ENCODE measurements at places on chromosomes 11 and 22. TPM values are rescaled to one million over a fixed set of nuclear protein-coding genes. Genes with fewer than 3 reads are reported as not detected.

Gene ADSL
- total RNA-seq, result 48.5 TPM

- DNase-seq, result no peak
Observed at GRCh38 chr11:91174193-91174592, 951.3 kb upstream of the CHORDC1 start.

- peak; percentile 23 for DNase-seq
Observed at GRCh38 chr22:49968831-49969661, 8.5 kb downstream of the PIM3 start.

Gene OR10G7
- total RNA-seq, result not detected

Gene OVOL1
- not detected for total RNA-seq

DNA sequence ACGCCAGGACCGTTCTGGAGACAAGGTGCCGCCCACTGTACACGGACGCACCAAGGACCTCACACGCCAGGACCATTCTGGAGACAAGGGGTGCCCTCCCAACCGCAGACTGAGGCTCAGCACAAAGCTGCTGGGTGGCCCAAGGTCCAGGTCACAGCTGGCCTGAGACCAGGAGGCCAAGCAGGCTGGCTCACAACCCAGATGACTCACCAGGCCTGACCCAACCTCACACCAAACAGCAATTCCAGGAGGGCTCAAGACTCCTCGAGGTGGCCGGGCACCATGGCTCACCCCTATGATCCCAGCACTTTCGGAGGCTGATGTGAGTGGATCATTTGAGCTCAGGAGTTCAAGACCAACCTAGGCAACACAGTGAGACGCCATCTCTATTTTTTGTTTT lies 14.8 kb downstream of the BRD1 start:
- DNase-seq, result no peak

DNA sequence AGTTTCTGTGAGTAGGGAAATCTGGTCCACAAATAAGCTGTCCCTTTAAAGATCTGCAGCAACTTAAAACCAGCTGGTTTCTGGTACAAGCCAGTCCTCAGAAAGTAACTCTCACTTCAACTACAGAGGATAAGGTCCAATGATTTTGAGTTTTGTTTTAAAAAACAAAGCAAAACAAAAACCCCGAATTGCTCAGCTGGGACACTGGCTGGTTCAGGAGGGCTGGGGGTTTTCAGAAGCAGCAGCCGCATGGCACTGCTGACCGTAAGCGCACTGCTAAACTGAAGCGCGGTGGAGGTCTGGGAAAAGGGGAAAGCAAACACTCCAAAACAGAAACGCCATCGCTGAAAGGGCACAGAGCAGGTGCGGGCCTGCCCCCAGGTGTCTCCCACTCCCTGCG lies 59.7 kb downstream of the MICAL3 start:
- no peak for DNase-seq

Gene EIF3D
- total RNA-seq, result 75.4 TPM

Gene SMC1B
- total RNA-seq, result not detected

GRCh38 chr22:48841881-48842582 lies 985.6 kb downstream of the BRD1 start:
- DNase-seq, result no peak

Gene XRRA1
- 7.0 TPM for total RNA-seq

Gene SCGB1D2
- total RNA-seq, result 1.6 TPM

DNA sequence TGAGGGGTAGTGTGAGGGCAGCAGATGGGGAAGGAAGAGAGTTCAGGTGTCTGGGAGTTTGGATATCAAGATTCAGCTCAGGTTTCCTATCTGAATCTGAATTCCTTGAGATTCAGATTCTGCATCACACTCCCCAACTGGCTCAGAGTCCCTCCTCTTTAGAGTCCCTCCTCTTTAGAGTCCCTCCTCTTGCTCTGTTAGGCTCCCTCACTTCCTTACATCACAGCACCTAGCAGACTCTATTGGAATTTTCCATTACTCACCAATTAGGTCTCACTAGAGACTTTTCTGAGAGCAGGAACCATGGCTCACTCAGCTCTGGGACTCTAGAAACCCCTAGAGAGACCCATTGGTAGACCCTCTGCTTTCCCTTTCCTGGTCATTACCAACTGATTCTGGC lies 303.4 kb upstream of the SYN3 start:
- DNase-seq, result no peak

- no peak for DNase-seq
Observed at GRCh38 chr11:120558744-120559431, 47.3 kb downstream of the GRIK4 start.

Gene TBX10
- total RNA-seq, result 0.14 TPM

Gene ZP1
- not detected for total RNA-seq

Gene UBQLN3
- total RNA-seq, result 0.14 TPM

DNA sequence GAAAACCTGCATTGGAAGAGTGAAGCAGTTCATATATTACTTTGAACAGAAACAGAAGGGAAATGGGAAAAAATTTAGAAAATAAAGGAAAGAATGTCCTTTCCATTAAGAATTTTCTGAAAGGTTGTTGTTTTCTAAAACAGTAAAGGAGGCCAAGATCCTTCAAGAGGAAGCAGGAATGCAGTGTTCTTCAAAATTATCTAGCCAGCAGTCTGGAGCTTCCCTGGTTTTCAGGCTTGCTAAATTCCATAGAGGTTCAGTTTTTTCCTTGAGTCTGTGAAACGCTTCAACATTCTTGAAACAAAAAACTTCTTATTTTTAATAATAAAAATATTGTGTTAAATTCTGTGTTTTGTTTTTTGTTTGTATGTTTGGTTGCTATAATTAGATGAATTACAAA lies 189.0 kb upstream of the ANO3 start:
- no peak for DNase-seq

Gene GGTLC3
- total RNA-seq, result not detected

DNA sequence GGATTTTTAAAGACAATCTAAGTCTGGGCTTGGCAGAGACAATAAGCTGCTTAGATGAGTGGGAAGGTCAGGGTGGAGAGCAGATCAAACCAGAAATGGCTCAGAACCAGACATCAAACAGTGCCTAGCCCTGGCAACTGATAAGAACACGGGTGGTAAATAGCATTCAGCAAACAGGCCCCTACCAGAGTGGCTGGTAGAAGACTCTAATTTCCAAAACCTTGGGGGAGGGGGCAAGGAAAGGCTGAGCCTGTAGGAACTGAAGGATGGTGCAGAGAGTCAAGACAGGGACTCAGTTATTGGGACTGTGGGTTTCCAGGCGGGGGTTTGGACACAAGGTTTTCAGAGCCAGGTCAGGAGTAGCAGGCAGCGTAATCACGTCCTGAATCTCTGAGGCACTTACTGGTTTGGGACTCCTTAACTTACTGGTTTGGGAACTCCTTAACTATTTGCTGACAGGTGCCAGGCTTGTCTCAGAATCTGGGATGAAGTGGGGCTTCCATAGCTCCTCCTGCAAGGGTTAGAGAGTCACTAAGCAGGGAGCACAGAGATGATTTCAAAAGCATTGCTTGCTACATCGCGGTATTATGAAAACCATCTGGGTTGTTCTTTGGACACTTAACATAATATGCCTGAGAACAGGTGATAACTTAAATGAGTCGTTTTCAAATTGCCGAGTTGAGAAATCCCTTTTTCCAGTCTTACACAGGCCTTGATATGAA lies 5.7 kb upstream of the ABTB2 start:
- no peak for DNase-seq

DNA sequence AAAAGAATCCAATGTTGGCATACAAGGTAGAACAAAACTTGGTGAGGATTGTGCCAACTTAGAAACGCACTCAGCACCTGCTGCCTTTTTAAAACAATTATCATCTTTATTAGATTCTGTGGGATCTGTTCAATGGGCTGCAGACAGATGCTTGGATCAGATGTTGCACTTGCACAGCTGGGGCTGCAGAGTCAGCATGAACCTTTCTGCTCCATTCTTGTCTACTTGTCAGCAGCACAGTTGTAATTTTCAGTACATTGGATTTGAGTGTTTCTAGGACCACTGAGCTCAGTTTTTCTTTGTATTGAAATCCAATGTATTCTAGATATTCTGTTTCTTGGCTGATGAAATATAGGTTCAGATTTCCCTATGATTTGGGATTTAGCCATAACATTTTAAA lies 164.5 kb downstream of the LUZP2 start:
- no peak for DNase-seq

GRCh38 chr11:93549976-93550375 lies 6.8 kb upstream of the SMCO4 start:
- no peak for DNase-seq

GRCh38 chr11:99148352-99148751 lies 127.6 kb downstream of the CNTN5 start:
- DNase-seq, result no peak

Gene RIC3
- total RNA-seq, result 12.9 TPM

DNA sequence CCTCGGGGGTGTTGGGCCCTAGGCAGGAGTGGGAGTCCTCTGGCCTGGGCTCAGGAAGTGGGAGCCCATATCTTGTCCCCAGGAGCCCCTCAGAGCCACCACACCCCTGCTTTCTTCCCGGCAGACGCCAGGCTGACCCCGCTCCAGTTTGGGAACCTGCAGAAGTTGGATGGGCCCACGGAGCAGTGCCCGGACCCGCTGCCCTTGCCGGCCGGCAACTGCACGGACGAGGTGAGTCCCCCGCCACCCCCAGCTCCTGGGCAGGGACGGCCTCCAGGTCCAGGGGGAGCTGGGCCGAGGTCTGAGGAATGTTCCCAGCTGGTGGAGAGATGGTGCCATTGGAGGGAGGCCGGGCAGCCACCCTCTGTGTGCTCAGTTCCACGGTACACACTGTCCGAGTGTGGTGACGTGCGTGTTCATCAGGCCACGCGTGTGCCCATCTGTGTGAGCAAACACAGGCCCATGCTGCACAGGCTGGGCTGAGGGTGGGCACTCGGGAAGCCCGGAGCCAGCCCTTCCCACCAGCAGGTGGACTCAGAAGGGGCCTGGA lies 4.8 kb downstream of the MUC5B start:
- DNase-seq, result no peak

DNA sequence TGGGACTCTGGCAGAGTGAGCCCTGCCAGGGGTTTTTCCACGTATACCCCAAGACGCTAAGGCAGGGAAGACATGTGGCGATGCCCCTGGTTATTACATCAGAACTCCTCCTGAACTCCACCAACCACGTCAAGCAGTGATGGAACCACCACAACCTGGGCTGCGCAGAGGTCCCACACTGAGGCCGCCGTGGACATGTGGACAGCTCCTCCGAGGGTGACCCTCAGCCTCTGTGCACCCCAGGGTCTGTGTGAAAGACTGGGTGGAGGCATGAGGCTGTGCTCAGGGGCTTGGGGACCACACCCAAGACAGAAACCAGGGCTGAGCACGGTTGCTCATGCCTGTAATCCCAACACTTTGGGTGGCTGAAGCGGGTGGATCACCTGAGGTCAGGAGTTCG lies 52.2 kb downstream of the TRMU start:
- no peak for DNase-seq

Gene NUDT22
- total RNA-seq, result 65.2 TPM

DNA sequence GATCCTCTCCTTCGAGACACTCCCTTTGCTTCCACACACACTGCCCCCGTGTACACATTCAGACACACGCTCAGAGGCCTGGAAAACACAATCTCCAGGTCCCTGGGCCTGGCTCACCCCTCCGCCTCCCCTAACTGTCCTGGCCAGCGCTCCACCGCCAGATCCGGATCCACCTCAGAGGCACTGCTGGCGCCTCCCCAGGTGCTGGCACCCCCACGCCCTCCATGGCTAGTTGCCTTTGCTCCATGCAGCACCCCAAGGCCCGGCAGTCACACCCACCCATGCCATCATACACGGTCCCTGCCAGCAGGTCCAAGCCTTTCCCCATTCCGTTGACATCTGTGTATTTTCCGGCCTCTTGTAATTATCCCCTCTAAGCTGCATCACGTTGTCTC lies 11.1 kb downstream of the SPTBN2 start:
- DNase-seq, result no peak

DNA sequence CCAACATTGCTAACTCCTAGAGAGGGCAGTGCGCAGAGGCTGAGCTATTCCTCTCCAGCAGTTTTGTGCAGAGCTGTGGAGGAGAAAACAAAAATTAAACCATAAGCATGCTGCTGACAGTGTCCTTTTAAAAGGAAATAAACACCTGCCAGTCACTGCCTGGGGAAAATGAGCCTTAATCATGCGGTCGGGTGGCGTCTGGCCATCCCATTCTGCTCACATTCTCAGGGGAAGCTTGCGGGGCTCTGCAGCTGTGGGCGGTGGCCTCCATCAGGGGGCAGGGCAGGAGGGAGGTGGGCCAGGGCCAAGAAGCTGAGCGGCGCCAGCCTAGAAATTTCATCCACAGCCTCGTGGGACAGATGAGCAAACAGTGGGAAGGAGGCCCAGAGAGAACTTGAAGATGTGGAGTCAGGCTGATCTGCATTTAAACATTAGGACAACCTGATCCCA lies 71.0 kb upstream of the TP53I11 start:
- DNase-seq, result peak; percentile 84

- DNase-seq, result peak; percentile 48
Observed at GRCh38 chr11:93740730-93741093, 583 bp downstream of the TAF1D start.

DNA sequence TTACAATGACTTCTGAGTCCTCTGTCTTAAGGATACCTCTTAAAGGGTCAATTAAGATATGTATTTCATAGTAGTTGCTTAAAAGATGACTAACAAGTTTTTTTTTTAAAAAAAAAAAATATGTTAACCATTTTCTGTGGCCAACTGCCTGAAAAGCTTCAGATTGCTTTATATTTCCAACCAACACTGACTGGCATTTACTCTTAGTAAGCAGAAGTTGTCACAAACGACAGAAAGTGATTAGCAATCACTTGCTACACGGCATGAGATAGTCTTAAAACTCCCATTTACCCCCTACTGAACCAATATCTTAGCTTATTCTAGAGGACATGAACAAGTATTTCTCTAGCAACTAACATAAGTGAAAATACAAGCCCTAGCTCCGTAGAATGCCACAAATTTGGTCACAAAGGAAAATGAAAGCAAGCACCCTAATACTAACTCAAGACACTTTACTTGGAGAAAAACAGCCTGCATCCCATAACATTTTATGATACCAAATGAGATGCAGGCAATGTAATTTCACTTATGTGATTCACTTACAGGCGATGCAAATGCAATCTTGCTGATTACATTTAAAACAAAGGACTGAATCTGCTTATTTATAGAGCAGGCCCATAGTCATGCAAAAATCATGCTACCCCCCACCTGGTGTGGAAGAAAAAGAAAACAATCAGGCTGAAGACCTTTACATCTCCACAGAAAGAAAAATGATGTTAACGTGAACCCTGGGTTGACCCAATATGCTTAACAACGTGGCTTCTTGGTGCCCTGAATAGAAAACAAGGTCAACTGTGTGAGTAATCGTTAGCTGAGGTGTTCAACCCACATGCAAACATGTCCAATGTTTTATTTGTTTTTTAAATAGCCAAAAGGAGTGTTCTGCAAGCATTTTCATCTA lies 25.7 kb downstream of the MPPED2 start:
- no peak for DNase-seq

GRCh38 chr22:25120093-25120561 lies 79.5 kb upstream of the CRYBB3 start:
- no peak for DNase-seq

Gene SLC22A25
- total RNA-seq, result not detected

DNA sequence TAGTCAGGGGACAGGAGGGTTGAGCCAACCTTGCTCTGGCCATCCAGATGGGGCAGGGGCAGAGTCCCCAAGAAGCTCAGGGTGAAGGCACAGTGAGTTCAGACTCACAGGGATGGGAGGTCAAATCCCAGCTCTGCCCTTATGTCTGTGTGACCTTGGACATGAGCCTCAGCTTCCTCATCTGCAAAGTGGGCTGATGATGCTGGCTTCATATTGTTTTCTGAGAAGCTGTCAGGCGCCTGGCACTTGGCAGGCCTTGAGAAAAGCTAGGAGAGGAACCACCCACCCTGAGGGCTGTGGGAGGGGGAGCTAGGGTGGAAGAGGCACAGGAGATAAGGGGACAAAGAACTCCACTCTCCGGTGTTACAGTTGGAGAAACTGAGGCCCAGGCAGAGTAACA lies 23.6 kb downstream of the CYTH4 start:
- DNase-seq, result no peak

Measured in left ventricle myocardium inferior (tissue), 1 donor.